ENCODE measurements at places on chromosomes 11 and 22.

DNA sequence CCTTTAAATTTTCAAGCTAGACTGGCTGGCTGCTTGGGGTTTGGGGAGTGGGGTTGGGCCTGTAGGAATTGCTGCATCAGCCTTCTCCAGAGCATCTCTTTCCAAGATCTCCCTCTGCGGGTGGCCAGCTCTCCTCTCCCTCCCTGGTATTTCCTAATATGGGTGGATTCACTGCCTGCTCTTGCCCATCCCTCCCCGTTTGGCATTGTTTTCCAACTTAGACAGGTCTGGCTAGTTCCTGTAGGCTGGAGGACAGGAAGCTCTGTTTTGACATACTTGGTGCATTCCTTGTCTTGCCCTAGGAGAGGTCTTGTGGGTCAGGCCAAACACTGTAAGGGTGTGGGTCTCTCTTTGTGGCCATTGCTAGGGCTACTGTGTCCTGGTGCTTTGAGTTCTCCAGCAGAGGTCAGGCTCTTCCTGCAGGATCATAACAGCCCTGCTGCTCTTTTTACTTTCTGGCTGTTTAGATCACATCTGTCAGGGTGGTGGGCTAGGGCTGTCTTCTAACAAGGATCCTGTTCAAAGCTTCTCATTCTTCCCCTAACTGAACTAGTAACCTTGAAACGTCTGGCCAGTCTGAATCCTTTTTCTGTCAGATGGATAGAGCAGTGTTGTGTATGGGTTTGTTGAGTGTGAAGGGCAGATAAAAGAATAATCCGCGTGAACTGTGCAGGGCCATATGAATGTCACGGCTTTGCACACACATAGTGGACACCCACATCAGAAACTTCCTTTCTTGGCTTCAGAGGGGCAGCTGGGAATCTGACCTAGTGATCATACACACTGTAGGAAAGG, 18.3 kb upstream of the MICALL1 start:
- DNase-seq: no peak

DNA sequence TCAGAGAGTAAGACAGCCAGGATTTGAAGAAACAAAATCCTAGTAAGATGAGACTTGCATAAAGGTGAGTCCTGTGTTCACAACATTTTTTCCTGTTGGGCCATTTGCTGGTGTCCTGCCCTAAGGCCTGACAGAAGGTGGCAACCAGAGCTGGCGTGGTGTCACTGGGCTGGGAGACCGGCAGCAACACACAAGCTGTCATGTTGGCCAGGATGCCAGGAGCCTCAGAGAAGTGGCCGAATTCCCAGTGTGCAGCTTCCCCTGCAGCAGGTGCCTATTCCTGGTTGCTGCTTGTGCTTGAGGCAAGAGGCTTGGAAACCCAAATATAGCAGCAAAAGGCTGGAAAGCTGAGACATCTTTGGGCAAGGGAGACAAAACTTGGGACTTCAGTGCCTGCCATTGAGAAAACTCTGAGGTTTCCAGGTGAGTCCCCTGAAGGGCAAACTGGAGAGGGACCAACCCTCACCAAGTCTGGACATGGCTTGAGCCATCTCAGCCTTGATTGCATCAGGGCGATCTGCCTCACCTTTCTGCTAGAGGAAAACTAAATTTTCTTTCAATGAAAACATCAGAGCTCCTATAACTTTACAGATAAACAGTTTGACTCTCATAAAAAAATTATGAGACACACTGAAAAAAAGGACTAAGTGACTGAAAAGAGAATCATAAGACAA, 25.9 kb downstream of the ALG12 start:
- no peak for DNase-seq

DNA sequence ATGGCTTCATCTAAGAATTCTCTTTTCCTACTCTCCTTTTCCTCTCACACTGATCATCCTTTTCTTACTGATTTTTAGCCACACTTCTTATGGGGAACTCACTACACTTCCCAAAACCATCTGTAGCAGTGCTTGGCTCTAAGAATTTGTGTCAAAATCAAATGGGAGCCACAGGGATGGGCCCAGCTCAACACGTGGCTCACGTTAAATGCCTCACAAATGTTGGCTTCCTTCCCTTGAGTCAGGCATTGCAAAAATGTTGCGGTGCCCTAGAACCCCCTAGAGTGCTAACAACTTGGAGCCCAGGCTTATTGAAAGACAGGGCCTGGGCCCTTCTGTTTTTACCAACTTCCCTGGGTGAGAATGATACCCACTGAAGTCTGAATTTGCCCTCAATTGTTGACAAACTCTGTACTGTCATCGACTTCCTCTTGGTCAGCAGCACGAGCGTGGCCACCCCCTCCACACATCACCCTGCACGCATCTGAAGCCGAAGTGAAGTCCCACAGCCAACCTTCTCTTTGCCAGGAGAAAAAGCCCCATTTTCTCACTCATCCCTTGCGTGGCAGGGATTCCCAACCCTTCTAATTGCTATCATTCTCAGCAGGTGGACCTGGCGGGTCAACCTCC, 69.7 kb downstream of the ELFN2 start:
- DNase-seq: no peak

DNA sequence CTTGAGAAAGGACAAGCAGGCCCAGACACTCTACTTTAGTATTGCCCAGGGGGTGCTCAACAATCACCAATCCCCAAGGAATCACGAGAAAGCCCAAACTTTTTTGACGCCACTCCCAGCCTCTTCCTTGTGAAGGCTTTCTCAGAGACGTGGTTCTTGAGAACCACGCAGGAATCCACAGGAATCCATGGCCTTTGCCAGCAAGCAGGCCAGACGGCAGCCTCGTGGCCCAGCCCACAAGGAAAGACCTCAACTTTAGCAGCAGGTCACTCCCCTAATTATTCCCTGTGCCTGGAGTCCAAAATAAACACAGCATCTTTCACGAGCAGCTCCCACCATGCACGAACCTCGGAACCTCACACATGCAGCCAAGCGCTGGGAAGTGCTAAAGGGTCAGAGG, 104.2 kb downstream of the WT1 start:
- DNase-seq: no peak
